Transverse colon (tissue), 4 donors: ENCODE measurements at places on chromosomes 7 and 10. TPM values are rescaled to one million over a fixed set of nuclear protein-coding genes. Genes with fewer than 3 reads are reported as not detected.
A peak's percentile ranks its signal among the peaks of the same experiment; 100 is the strongest.

PPA1 gene
- 14.1 TPM for total RNA-seq

DNA sequence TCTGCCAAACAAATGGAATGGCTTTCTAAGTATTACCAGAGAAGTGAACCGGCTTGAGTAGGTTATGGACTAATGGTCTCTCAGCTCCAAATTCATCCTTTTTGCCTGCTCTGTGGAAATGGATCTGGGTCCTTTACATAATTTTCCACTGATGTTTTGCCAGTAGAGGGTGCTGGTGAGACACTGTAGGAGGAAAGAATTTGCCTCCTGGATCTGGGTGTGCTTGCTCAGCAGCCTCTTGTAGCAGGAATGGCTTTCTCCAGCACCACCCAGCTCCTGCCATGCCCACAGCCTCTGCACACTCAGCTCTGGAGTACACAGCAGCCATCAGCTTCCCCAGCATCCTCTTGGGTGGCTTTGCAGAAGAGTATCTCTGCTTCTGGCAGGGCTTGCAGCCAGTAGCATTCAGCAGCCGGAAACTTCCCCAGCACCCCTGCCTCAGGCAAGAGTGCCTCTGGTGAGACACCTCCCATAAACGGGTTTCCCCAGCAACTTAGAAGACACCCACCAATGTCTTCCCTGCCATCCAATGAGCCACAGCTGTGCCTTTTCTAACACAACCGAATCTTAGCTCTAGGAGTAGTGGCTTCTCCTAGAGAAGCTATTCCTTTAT is 235.0 kb upstream of the PLPP4 start:
- no peak overlapping the region for H3K4me3 ChIP-seq
- no peak overlapping the region for H3K27ac ChIP-seq
- H3K4me1 ChIP-seq, result no peaks in the 10 kb centered on the region
- no peak for DNase-seq
- H3K27me3 ChIP-seq, result no peaks in the 10 kb centered on the region

NUTM2B gene
- total RNA-seq, result not detected

ELFN1 gene
- not detected for total RNA-seq

KIAA1549 gene
- total RNA-seq, result 1.3 TPM

ADGRA1 gene
- 0.16 TPM for total RNA-seq

GRCh38 chr7:92835851-92836488 is 403 bp downstream of the CDK6 start:
- H3K4me3 ChIP-seq, result peak overlapping the region; percentile 72
- peaks cover 12% of the 10 kb centered on the region for H3K4me1 ChIP-seq
- H3K36me3 ChIP-seq, result no peaks in the 10 kb centered on the region

- H3K4me3 ChIP-seq, result no peak overlapping the region
- DNase-seq, result no peak
- no peaks in the 10 kb centered on the region for H3K36me3 ChIP-seq
- no peaks in the 10 kb centered on the region for H3K27me3 ChIP-seq
- no peaks in the 10 kb centered on the region for H3K4me1 ChIP-seq
Observed at GRCh38 chr10:31149835-31150512, 118.3 kb upstream of the ZNF438 start.

DNA sequence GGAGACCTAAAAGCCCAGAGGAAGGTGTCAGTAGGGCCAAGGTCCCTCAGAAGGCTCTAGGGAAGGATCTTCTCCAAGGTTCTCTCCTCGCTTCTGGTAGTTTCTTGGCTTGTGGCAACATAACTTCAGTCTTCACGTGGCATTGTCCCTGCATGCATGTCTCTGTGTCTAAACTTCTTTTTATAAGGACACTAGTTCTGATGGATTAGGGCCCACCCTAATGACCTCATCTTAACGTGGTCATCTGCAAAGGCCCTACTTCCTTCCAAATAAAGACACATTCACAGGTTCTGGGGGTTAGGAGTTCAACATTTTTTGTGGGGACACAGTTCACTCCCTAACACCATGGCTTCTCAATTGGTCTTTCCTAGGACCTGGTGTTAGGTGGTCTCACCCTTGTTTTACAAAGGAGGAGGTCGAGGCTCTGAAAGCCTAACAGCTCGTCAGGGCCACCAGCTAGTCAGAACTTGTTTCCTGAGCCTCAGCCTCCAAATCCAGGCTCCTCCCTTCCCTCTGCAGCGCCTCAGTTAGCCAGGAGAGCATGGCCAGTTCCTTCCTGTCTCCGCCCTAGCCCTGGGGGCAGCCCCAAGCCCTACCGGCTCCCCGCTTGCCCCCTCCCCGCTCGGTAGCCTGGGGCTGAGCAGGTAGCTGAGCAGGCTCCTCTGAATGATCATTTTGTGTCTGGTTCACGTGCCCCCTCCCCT is 109.7 kb upstream of the PPIF start:
- no peaks in the 10 kb centered on the region for H3K36me3 ChIP-seq
- H3K27me3 ChIP-seq, result no peaks in the 10 kb centered on the region
- DNase-seq, result no peak
- H3K4me1 ChIP-seq, result peaks cover 35% of the 10 kb centered on the region
- peak overlapping the region; percentile 91 for H3K27ac ChIP-seq
